ENCODE measurements at places on chromosomes 7 and 10. TPM values are rescaled to one million over a fixed set of nuclear protein-coding genes. Genes with fewer than 3 reads are reported as not detected.

GRCh38 chr10:96690755-96691730, 29.3 kb downstream of the PIK3AP1 start:
- no peak for DNase-seq
- H3K27ac ChIP-seq = no peak overlapping the region
- no peaks in the 10 kb centered on the region for H3K36me3 ChIP-seq
- H3K4me3 ChIP-seq = no peak overlapping the region
- H3K4me1 ChIP-seq = no peaks in the 10 kb centered on the region
- H3K27me3 ChIP-seq = no peaks in the 10 kb centered on the region

GRCh38 chr7:29488203-29488970, 75.2 kb upstream of the PRR15 start:
- no peak for DNase-seq
- H3K27me3 ChIP-seq = no peaks in the 10 kb centered on the region
- H3K27ac ChIP-seq = peak overlapping the region; percentile 2
- no peak overlapping the region for H3K4me3 ChIP-seq

DNA sequence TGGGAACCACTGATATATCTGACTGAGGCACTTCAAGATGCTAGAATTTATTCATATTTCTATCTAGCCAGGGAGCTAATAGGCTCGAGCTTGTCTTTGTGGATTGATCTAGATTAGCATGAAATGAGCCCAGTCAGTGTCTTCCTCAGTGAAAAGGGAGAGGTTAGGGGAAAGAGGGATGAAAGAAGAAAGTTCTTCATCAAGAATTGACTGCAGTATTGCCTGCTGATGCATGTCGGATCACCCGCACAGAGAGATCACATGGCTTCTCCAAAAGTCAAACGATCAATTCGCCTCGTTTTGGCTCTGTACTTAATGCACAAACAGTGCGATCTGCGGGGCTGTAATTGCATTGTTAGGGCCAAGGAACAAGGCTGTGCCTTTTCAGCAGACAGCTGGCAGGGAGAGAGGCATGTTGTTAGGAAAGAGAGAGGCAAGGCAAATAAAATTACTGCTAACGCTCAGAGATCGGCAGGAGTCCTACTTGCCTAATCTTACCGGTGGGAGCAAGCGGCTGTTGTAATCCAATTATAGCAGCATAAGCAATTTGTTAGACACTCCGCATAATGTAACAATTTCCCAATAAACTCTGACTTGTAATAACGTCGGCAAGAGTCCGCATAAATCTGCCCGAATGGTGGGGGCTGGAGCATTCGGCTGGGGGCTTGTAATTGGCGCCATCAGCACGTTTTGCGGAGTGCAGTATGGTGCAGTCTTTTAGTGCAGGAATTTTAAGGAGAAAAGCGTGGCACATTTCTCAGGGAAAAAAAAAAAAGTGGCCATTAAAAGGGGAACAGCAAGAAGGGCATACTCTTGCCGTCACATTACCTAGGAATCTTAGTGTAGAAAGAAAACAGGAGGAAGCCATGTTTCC, 102.1 kb downstream of the POLL start:
- H3K27ac ChIP-seq = peak overlapping the region; percentile 11
- H3K27me3 ChIP-seq = no peaks in the 10 kb centered on the region
- H3K36me3 ChIP-seq = no peaks in the 10 kb centered on the region
- H3K4me3 ChIP-seq = peak overlapping the region; percentile 21

- no peaks in the 10 kb centered on the region for H3K4me1 ChIP-seq
- H3K36me3 ChIP-seq = no peaks in the 10 kb centered on the region
- no peak overlapping the region for H3K4me3 ChIP-seq
- DNase-seq = no peak
These were observed 147.9 kb upstream of the FRMD4A start for GRCh38 chr10:14478604-14479003.

GRCh38 chr10:74213571-74214162, 62.6 kb downstream of the ADK start:
- H3K27ac ChIP-seq = no peak overlapping the region
- no peak for DNase-seq
- H3K36me3 ChIP-seq = no peaks in the 10 kb centered on the region
- no peaks in the 10 kb centered on the region for H3K4me1 ChIP-seq
- no peaks in the 10 kb centered on the region for H3K27me3 ChIP-seq

Gene TMEM139
- total RNA-seq = 3.9 TPM

GRCh38 chr7:98737176-98737575, 120.1 kb downstream of the NPTX2 start:
- DNase-seq = no peak
- no peak overlapping the region for H3K4me3 ChIP-seq
- no peaks in the 10 kb centered on the region for H3K4me1 ChIP-seq
- H3K36me3 ChIP-seq = no peaks in the 10 kb centered on the region
- H3K27me3 ChIP-seq = no peaks in the 10 kb centered on the region

DNA sequence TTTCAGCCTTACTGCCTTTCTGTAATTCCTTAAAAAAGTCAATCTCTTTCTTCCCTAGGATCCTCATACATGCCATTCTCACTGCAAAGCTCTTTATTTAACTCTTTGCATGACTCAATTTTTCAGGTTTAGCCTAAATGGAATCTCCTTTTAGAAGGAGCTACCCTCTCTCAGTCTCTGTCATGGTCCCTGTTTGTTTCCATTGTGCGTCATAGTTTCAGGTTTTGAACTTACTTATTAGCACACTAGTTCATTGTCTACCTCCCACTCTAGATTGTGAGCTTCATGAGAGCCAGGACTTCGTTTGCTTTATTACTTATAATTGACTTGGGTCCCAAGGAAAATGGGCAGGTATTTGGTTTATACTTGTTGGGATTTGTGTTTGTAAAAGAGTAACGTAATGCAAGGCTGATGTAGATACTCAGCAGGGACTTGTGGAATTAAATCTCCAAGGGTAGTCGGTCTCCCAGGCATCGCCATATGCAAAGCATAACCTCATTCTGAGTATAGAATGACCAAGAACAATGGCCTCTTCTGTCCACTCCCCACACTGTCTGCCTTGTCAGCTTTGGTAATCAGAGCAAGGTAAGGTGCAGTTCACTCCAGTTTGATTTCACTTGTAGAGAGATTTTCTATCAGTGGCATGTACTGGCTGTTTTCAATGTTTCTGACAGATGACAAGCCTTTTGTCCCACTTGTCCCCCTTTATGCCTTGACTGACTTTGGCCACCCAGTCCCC, 252.0 kb downstream of the SORCS3 start:
- DNase-seq = no peak
- H3K4me1 ChIP-seq = no peaks in the 10 kb centered on the region
- no peak overlapping the region for H3K27ac ChIP-seq

Gene ADAMTS14
- total RNA-seq = 0.09 TPM

DNA sequence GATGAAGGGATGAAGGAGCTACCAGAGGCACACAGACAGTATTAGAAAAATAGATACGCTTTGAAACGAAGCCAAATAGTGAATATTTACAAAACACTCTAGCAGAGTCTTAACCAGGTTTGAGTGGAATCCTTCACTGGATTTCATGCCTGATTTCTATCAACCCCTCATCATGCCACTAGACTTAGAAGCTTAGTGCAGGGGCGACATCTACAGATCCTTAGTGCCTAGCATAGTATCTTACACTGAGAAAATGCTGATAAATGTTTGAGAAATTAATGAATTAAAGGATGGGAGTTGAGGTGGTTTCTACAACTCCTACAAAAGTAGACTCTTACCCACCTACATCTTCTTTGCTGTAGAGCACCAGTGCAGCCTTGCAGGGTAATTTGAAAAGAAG, 54.7 kb upstream of the CCNJ start:
- H3K27ac ChIP-seq = no peak overlapping the region
- H3K4me1 ChIP-seq = no peaks in the 10 kb centered on the region
- H3K4me3 ChIP-seq = no peak overlapping the region
- H3K36me3 ChIP-seq = no peaks in the 10 kb centered on the region
- DNase-seq = no peak
- no peaks in the 10 kb centered on the region for H3K27me3 ChIP-seq

DNA sequence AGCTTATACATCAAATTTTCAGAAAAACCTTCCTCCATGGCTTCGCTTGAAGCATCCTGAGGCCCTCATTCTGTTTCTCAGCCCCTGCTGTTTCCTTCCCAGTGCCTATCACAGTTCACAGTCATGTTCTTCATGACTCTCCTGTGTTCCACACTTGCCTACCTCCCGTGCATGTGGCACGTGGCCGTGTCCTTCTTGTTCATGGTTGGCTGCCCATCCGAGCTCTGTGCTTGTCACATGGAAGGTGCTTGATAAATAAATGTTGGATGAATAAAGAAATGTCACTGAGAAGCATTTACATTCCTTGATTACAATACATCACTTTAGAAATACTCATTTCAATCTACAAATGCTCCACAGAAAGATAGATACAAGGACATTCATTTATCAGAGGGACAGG, 23.7 kb upstream of the EGFR start:
- DNase-seq = no peak
- peaks cover 22% of the 10 kb centered on the region for H3K4me1 ChIP-seq
- no peak overlapping the region for H3K27ac ChIP-seq
- no peaks in the 10 kb centered on the region for H3K36me3 ChIP-seq
- no peaks in the 10 kb centered on the region for H3K27me3 ChIP-seq

GRCh38 chr10:88289342-88289741, 293.8 kb downstream of the RNLS start:
- H3K27ac ChIP-seq = no peak overlapping the region
- no peaks in the 10 kb centered on the region for H3K36me3 ChIP-seq
- no peaks in the 10 kb centered on the region for H3K27me3 ChIP-seq
- no peaks in the 10 kb centered on the region for H3K4me1 ChIP-seq
- no peak overlapping the region for H3K4me3 ChIP-seq
- DNase-seq = no peak

GRCh38 chr7:133919810-133920209, 207.3 kb upstream of the LRGUK start:
- no peak overlapping the region for H3K4me3 ChIP-seq
- no peaks in the 10 kb centered on the region for H3K36me3 ChIP-seq
- H3K4me1 ChIP-seq = no peaks in the 10 kb centered on the region
- no peaks in the 10 kb centered on the region for H3K27me3 ChIP-seq

- H3K36me3 ChIP-seq = no peaks in the 10 kb centered on the region
- no peak for DNase-seq
- H3K27me3 ChIP-seq = no peaks in the 10 kb centered on the region
- no peaks in the 10 kb centered on the region for H3K4me1 ChIP-seq
These were observed 194.6 kb upstream of the TMEM72 start for GRCh38 chr10:44716470-44717015.

GRCh38 chr7:14767716-14768425, 134.7 kb downstream of the DGKB start:
- H3K27me3 ChIP-seq = no peaks in the 10 kb centered on the region
- no peak overlapping the region for H3K27ac ChIP-seq
- no peaks in the 10 kb centered on the region for H3K4me1 ChIP-seq
- H3K36me3 ChIP-seq = no peaks in the 10 kb centered on the region
- no peak for DNase-seq

Gene EEPD1
- 12.3 TPM for total RNA-seq

DNA sequence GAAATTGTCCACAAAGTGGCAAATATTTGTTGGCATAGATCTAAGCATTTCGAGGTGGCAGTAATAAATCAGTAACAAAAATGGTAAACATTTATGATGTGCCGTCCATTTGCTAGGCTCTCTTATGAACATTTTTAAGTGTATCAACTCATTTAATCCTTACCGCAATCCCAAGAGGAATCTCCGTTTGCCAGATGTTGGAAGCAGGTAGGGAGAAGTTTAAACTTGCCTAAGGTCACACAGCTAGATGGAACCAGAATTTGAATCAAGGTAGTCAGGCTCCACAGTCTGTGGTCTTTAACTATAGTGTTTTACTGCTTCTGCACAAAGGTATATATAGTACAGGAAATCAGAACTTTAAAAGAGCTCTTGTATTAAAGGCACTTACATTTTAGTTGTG, 2.6 kb downstream of the MKLN1 start:
- no peaks in the 10 kb centered on the region for H3K36me3 ChIP-seq
- H3K4me3 ChIP-seq = no peak overlapping the region
- H3K27me3 ChIP-seq = no peaks in the 10 kb centered on the region
- H3K4me1 ChIP-seq = peaks cover 20% of the 10 kb centered on the region

DNA sequence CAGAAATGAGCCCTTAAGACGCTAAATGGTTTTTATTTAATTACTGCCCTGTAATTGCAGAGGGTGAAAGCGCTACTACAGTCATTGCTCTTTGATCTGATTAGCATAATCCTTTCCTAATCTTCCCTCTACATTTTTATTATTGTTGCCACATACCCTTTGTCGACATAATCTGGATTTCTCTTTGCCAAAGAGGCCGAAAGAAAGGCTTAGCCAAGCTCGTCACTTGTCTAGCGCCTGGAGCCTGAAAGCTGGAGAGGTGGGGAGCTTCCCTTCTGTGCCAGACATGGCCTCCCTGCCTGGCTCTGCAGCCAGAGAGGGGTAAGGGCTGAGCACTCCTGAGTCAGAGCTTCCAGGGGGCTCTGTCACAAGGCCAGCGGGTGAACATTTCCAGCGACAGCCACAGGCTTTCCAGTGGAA, 145.9 kb downstream of the PRKAG2 start:
- no peaks in the 10 kb centered on the region for H3K4me1 ChIP-seq
- H3K27ac ChIP-seq = no peak overlapping the region
- H3K4me3 ChIP-seq = no peak overlapping the region
- H3K27me3 ChIP-seq = no peaks in the 10 kb centered on the region
- DNase-seq = no peak

Gene NKX2-3
- not detected for total RNA-seq

- DNase-seq = no peak
- H3K4me1 ChIP-seq = no peaks in the 10 kb centered on the region
- H3K36me3 ChIP-seq = no peaks in the 10 kb centered on the region
- no peak overlapping the region for H3K27ac ChIP-seq
- no peaks in the 10 kb centered on the region for H3K27me3 ChIP-seq
These were observed 22.0 kb upstream of the LIPF start for GRCh38 chr10:88642209-88642608.

All from liver (tissue), 10 donors.